Activated CD4-positive, CD25-positive, alpha-beta regulatory T cell treated with anti-CD3 and anti-CD28 coated beads, Interleukin-2, amount 50 U/mL, for 16 hours (primary cell): ENCODE measurements at places on chromosomes 2 and 18.

DNA sequence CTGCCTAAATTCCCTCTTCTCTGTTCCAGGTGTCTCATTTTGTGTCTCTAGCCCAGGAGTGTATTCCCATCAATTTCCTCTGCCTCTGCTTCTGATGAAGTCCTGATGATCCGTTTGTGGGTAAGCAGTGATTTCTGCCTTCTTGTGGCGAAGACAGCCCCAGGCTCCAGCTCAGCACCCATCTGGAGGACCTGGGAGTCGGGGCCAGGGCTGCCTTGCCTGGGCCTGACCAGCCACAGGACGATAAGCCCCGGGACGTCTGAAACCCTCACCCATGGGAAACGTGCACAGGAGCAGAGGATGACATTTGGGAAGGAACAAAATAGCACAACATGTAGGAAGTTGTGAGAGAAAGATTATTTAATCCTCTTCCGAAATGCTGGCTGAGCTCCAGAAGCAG is 206.9 kb downstream of the FBXO15 start:
- no peak for DNase-seq

DNA sequence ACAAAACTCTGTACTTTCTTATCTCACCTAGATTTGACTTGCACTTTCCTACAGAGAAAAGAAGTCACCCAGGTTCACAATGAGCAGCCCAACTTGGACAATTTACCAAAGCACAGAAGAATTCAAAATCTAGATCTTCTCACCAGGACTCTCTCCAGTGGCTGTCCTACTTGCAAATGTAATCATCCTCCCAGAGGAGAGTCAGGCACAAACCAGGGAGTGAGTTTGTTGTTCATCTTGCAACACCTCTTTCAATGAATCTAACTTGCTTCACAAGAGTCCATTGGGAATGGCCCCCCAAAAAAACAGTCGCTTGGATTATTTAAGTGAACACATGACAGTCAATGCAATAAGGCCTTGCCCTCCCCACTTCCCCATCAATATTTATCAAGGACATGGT is 144.6 kb downstream of the ATL2 start:
- no peak for DNase-seq

- no peak for DNase-seq
Measured at GRCh38 chr2:116810071-116810470, 1004.4 kb upstream of the DDX18 start.

GRCh38 chr2:237894396-237894979 is 35.1 kb downstream of the RAMP1 start:
- DNase-seq, result no peak

GRCh38 chr2:186841940-186842339 is 7.0 kb downstream of the ZSWIM2 start:
- no peak for DNase-seq

DNA sequence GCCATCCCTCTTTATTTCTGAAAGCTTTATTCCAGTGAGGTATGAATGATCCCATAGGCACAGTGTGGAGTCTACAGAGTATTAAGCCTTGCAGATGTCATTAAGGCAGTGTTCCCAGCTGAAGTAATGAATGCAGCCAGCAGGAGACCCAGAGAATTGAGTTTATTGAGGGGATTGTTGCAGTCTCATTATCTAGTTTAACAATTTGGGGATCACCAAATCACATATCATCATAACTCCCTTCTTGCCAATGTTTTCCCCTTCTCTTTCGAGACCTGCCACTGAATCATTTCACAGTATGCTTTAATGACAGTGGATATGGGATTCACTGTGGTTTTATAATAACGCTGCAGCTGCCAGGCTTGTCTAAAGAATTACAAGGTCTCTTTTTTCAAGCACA is 249.3 kb upstream of the FSHR start:
- no peak for DNase-seq

- no peak for DNase-seq
Measured at GRCh38 chr2:54909001-54909400, 141.2 kb downstream of the RTN4 start.

- DNase-seq, result no peak
Measured at GRCh38 chr2:239619369-239619768, 218.5 kb upstream of the HDAC4 start.

DNA sequence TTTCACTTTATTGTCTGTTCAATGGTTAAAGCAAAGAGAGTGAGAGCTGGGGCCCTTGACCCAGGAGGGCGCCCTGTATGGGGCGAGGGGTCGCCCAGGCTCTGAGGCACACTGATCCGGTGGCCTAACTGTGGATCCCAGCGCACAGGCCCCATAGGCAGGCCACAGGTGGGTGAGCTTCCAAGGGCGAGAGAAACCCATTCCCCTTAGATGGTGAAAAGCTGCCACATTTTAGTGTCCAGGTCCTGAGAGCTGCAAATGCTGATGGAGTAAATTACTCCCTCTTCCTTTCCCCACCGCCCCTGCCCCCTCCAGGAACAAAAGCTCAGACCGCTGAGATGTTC is 5.9 kb upstream of the DLX2 start:
- DNase-seq, result no peak

- DNase-seq, result no peak
Measured at GRCh38 chr2:63614983-63615945, 26.5 kb downstream of the MDH1 start.

DNA sequence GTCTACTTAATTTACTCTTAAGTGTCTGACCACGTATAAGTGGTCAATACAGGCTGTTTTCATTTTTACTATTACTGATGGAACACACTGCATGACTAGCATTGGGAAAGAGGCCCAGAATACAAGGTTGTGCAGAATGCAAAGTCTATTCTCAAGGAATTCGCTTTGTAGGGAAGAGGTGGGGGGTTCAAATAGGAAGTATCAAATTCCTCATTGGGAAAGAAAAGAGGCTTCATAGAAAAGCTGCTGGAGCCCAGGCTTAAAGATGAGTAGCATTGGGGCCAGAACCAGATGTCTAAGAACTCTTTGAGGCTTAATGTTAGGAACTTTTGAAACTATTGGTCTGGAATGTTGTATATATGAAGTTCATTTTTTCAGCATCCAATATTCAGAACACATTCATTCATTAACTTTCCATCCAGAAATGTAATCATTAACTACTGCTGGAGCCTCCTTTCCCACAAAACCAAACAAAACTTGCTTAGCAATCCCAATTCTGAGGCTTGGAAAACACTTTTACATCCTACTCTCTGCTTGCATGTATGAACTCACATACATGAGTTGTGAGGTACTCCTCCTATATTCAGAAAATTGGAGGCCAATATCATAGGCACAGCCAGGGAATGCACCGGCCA is 994 bp upstream of the LRATD1 start:
- DNase-seq, result no peak

DNA sequence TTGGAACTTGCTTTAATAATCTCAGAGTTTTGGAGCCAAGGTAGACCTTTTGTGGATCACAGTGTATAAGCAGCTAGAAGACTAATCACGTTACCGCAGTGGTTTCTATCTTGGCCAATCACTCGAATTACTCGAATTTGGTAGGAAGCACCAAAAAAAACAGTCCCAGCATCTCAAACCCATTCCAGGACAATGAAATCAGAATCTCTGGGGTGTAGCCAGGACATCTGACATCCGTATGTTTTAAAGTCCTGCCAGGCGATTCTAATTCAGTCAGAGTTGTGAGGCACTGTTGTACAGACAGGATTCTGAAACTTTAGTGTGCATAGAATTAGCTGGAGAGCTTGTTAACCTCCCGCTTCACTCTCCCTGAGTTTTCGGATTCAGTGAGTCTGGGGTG is 30.8 kb downstream of the GRHL1 start:
- no peak for DNase-seq

GRCh38 chr18:41146301-41146700 is 808.7 kb upstream of the PIK3C3 start:
- DNase-seq, result no peak

GRCh38 chr2:176483901-176484568 is 214.8 kb downstream of the MTX2 start:
- no peak for DNase-seq

GRCh38 chr2:237558961-237559641 is 7.3 kb upstream of the PRLH start:
- no peak for DNase-seq

DNA sequence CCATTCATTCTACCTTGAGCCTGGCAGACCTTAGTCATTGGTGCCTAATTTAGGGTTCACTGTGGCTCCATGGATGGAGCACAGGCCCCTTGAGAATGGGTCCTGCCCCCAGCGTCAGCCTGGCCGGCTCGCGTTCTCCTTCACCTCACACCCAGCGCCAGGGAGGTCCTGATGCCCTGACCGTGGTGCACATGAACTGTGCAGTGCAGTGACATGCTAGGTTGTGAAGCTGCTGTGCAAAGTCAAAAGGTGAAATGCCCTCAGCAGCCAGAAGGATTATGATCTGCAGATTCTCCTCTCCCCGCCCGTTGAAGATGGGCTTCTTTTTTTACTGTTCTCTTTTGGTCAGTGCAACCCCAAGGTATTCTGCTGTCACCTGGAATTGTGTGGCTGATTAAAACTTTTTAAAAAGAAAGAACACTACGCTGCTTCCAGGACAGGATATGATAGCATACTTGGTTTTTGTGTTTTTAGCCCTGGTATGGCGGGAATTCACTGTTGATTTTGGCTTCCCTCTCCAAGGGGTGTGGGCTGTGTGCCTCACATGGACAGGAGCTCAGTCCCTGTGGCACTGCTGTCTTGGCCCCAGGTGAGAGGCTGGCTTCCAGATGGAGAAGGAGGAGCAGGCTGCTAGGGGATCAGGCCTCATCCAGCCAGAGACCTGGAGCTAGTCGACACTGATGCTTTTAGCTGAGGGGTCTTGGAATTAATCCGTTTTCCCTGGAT is 49.4 kb upstream of the MCFD2 start:
- DNase-seq, result no peak

- no peak for DNase-seq
Measured at GRCh38 chr2:146561996-146562395, 1282.8 kb upstream of the ACVR2A start.

- DNase-seq, result no peak
Measured at GRCh38 chr18:25423760-25424159, 71.8 kb upstream of the ZNF521 start.

GRCh38 chr2:74000666-74001065 is 16.0 kb downstream of the TET3 start:
- DNase-seq, result no peak

- no peak for DNase-seq
Measured at GRCh38 chr2:158998551-158999248, 30.3 kb downstream of the TANC1 start.

- DNase-seq, result no peak
Measured at GRCh38 chr2:224310943-224311625, 90.8 kb downstream of the FAM124B start.

GRCh38 chr2:224584111-224584784 is 915 bp downstream of the CUL3 start:
- no peak for DNase-seq

DNA sequence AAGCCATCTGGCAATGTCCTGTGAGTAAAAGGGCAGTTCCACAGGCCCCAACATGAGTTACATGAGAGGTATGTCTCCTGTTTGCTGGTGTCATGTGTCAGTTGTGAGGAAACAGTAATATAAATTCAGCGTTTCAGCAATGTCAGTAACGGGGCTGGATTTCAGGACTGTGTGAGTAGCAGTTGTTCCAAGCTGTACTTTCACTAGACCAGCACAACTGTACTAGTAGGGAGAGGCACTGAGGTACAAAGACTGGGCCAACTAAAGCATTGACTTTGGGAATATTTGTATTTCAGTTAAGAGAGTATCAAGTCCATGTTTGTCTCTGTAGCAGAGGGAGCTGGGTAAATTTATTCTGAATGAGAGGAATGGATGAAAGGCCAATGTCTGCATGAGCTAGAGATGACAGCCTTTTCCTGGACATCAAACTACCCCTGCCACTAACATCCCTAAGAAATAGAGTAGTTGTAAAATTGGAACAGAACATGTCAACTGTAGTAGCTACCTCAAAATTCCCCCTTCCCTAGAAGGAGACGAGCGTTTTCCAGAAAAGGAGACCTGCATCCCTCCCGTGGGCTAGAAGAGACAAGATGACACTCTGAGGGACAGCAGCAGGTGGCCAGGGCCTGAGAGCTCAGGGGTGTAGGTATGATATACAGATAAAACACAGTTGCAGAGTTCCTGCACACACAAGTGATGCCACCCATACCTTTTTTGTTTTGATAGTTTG is 24.4 kb downstream of the EIF4E2 start:
- DNase-seq, result no peak

- no peak for DNase-seq
Measured at GRCh38 chr2:180555391-180555965, 424.9 kb upstream of the UBE2E3 start.

GRCh38 chr18:7369006-7369405 is 138.1 kb downstream of the LRRC30 start:
- no peak for DNase-seq

GRCh38 chr2:191657977-191658376 is 20.0 kb upstream of the NABP1 start:
- DNase-seq, result no peak

DNA sequence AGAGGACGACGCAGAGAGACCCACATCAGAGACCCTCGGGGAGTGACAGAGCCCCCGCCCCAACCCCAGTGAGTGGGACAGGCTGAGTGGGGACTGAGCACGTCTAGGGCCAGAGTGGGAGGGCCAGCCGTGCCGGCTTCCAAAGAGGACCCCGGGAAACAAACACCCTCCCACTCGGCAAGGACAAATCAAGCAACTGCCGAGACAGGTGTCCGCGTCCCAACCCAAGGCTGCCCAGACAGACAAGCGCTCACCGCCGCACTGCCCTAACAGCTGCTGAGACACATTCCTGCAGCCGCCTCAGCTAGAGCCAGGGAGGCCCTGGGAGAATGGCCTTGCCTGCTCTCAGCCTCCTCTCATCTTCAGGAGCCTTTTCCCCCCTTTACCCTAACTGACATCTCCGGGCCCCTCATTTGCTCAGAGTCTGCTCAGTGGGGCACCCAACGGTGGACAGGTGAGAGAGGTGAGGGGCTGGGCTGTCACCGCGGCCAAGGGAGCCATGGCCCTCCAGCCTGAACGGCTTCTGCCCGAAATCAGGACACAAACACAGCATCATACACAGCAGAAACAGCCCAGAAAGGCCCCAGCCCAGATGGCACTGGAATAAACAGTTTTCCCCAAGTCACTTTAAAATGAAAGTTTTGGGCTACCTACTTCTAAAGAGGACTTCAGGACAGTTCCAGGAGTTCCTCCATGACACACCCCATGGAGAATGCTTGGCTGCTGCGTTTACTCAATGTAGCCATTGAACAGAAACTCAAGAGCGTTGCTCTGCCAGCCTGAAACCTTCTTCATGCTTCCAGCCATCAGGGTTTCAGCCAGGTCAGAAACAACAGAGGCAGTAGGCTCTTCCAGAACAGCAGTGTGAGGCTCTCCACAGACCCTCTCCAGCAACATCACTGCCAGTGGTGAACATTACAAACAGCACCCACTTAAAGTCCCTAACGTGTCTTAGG is 23.6 kb downstream of the SLC66A2 start:
- no peak for DNase-seq

GRCh38 chr2:235773188-235773928 is 279.5 kb downstream of the AGAP1 start:
- no peak for DNase-seq
